ENCODE measurements at places on chromosomes 2 and 18. TPM values are rescaled to one million over a fixed set of nuclear protein-coding genes. Genes with fewer than 3 reads are reported as not detected.

DNA sequence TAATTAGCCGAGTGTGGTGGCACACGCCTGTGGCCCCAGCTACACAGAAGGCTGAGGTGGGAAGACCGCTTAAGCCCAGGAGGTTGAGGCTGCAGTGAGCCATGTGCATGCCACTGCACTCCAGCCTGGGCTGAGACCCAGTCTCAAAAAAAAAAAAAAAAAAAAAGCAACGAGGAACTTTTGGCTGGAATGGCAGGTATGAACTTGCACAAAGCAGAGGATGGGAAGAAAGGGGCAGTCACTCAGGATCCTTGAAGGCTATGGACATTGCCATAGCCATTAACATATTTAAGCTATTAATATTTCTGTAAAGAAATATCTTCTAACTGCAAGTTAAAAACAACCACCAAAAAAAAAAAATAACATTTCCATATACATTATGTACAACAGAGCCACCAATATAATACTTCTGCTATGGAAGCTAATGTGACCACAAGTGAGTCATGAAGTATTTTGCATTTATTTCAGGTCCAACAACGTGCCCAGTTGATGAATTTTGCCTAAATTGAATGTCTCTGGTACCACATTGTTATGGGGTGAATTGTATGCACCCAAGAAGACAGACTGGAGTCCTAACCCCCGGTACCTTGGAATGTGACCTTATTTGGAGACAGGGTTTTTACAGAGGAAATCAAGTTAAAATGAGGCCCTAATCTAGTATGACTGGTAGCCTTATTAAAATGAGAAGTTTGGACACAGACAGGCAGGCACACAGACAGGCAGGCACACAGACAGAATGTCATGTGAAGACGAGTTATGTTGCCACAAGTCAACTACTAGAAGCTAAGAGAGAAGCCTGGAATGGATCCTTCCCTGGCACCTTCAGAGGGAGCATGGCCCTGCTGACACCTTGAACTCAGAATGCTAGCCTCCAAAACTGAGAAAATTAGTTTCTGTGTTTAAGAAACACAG, 102.8 kb downstream of the RBMS1 start:
- DNase-seq: no peak
- no peaks in the 10 kb centered on the region for H3K27me3 ChIP-seq
- H3K4me1 ChIP-seq: peaks cover 8% of the 10 kb centered on the region

DNA sequence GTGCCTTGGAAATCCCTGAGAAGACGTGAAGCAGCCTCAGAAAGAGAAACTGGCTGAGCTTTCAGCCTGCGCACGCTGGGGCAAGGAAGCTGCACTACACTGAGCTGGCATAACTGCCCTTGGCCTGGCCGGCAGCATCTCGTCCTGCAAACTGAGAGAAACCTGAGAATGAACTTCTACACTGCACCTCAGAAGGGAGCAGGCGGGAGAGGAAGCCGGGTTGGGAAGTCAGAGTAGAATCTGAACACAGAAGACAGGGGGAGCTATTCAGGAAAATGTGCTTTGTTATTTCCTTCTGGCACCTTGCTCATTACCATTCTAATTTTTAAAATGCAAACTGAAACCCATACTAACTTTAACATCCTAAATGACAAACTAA, 70.9 kb downstream of the ZEB2 start:
- H3K4me3 ChIP-seq: peak overlapping the region; percentile 56
- H3K36me3 ChIP-seq: no peaks in the 10 kb centered on the region
- H3K4me1 ChIP-seq: peaks cover 33% of the 10 kb centered on the region
- DNase-seq: peak; percentile 50

The DOK6 gene
- not detected for total RNA-seq

DNA sequence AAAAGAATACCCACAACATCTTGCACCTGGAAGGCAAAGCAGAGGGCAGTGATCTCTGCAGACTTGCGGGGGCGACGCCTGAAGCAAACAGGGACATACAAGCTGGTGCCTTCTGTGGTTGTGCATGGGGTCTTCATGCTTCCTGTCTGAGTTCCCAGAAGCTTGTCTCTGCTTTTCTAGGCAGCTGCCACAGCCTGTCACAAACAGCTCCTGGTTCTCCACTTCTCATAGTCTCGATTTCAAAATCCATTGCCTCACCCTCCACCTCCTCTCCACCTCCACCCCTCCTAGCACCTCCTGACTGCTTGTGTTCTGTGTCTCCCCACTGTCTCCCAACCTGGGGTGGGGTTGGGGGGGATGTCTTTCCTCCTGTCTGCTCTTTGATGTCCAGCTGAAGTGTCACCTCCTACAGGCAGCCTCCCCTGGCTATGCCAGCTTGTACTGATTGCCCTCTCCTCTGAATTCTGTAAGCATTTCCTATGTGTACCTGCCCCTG, 1.7 kb upstream of the PROC start:
- no peak overlapping the region for H3K27ac ChIP-seq
- no peaks in the 10 kb centered on the region for H3K27me3 ChIP-seq
- H3K4me1 ChIP-seq: peaks cover 9% of the 10 kb centered on the region
- no peak for DNase-seq
- peak overlapping the region; percentile 65 for H3K4me3 ChIP-seq
- H3K36me3 ChIP-seq: no peaks in the 10 kb centered on the region

GRCh38 chr2:145739681-145740080, 1219.8 kb upstream of the ZEB2 start:
- DNase-seq: no peak
- H3K27ac ChIP-seq: no peak overlapping the region
- no peaks in the 10 kb centered on the region for H3K27me3 ChIP-seq
- no peak overlapping the region for H3K4me3 ChIP-seq
- H3K36me3 ChIP-seq: no peaks in the 10 kb centered on the region

The HOXD3 gene
- total RNA-seq: not detected

The RNU2-63P gene
- total RNA-seq: not detected

Measured in Karpas-422 (cell line).